Cerebellum (tissue), 4 donors: ENCODE measurements at places on chromosomes 1 and 21. TPM values are rescaled to one million over a fixed set of nuclear protein-coding genes. Genes with fewer than 3 reads are reported as not detected.
A peak's percentile ranks its signal among the peaks of the same experiment; 100 is the strongest.

GRCh38 chr1:3250624-3251023, 181.6 kb downstream of the PRDM16 start:
- DNase-seq, result no peak

DNA sequence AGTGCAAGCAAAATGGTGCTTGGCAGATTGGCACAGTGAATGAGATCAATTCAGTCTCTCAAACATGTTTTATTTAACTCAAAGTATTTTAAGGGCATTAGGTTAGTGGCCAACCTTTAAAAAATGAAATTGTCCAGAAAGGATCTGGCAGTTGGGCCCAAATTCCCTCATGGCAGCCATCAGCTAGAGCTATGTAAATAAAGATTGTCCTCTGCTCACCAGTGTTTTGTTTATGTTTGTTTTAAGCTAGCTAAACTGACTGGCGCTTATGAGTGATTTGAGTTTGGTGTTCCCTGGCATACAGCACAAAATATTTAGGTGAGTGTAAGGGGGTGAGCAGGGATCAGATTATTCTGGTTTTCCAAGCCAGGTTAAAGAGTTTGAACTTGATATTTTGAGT, 18.1 kb downstream of the HDAC1 start:
- no peak for DNase-seq

DNA sequence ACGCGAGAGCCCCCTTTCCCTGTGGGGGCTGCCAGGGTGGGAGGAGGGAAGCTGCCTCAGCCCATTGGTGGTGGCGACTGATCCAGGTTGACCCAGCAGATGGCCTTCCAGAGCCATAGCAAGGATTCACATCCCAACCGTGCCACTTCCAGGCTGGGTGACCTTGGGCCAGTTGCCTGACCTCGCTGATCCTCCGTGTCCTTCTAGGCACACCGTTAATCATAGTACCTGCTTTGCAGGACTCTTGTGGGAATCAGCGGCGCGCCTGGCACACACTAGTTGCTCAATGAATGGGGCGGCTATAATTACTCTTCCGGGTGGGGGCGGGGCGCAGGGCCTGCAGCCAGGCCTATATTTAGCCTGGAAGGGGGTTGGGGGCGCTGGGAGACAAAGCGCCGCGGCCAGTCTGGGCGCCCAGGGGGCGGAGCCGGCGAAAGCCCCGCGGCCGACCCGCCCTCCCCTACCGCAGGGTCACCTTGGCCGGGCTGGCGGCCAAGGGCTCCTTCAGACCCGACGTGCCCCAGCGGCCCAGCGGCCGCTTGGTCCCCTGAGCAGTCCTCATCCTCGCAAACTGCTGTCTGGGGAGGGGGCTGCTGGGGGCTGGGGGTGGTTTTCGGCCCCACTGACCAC, 5.1 kb downstream of the HSPB7 start:
- DNase-seq, result no peak

GRCh38 chr1:228038387-228039005, 31.7 kb downstream of the WNT3A start:
- DNase-seq, result no peak

DNA sequence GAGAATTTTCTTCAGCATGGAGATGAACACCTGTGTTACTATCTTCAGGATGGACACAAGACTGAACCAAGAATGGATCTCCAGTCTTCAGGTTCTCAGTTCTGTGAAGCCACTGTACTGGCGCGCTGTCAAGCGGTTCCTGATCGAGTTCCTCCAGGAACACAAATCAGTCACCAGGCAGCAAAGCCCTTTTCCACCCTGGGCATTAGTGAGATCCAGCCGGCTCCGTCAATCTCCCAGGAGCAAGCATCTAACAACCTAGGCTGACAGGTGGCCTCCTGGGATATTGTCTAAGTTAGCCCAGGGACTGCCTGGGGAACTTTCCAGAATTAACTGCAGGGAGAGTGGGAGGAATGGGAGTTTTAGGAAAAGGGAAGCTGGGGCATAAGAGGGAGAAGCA, 9.7 kb upstream of the IGFN1 start:
- DNase-seq, result no peak

- DNase-seq, result no peak
These were observed 54.4 kb upstream of the BCL10 start for GRCh38 chr1:85330711-85331290.

GRCh38 chr1:178172939-178173338, 79.0 kb downstream of the RASAL2 start:
- DNase-seq, result no peak

SHE gene
- 2.8 TPM for total RNA-seq

DNA sequence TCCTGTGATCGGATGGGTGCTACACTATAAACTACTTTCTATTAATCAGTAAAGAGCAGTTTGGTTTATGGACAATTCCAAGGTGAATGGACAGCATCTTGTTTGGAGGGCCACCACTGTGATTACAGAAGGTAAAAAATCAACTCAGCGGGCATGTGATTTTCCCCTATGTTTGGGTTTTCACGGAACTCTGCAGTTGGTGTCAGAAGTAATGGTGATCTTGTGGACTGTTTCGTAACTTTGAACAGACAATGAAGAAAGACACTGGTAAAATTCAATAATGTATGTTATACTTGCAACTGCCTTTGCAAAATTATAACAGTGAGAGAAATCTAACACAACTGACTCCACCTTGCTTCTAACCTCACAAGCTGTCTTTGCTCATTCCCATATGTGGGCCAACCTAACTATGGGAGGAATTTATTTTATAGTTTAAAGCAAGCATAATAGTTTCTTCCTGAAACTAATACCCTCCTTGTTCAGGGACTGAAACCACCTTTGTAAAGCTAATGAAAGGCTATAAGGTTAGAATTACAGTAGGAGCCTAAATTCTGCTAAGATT, 53.2 kb downstream of the TRIM33 start:
- DNase-seq, result no peak

DNA sequence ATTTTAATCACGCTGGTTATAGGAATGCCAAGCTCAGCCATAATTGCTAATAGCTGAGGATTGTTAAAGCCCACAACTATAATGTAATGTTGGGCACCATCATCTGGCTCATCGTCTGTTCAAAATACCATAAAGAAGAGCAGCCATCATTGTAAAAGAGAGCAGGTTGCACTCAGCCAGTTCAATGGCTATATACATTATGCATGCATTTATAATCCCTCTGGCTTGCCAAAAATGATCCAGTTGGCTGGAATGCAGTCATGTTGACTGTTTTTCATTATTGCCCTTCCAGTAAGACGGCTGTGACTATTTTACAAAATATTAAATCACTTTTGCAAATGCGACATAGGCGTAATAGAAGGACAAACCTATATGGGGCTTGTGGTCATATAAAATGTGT, 85.3 kb downstream of the SPAG17 start:
- no peak for DNase-seq

DNA sequence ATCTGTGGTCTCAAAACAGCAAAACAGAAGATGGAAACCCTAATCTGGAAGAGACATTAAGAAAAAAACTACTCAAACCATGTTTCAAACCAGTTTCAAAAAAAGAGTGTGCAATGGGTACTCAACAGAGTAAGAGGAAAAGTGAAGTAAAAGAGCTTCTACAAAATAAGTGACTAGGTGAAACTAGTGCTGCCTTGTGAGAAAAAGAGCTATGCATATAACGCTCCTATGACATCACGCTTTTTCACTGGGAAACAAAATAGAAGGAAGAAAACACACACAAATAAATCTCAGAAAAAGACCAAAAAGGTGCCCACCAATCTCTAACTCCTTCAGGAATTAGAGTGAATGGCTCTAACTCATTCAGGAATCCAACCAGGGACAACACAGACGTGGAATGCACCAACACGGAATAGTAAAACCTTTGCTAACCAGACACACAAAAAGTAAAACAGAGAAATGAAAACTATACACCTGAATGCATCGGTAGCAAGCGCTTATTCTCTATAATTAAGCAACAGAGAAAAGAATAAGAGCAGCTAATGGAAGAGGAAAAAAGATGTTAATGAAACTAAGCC, 1.3 kb downstream of the FOXJ3 start:
- peak; percentile 7 for DNase-seq

- no peak for DNase-seq
These were observed 10.8 kb downstream of the ASAP3 start for GRCh38 chr1:23473037-23473800.
